ENCODE measurements at places on chromosomes 3 and 15. TPM values are rescaled to one million over a fixed set of nuclear protein-coding genes. Genes with fewer than 3 reads are reported as not detected.

The TMEM40 gene
- total RNA-seq = not detected

The DNAH12 gene
- 0.05 TPM for total RNA-seq

The BDH1 gene
- total RNA-seq = 57.3 TPM

The CEP19 gene
- 2.0 TPM for total RNA-seq

The IQCF5 gene
- not detected for total RNA-seq

The C3orf80 gene
- 0.11 TPM for total RNA-seq

The SLC9C1 gene
- not detected for total RNA-seq

The ADAMTSL3 gene
- total RNA-seq = not detected

The CCDC51 gene
- total RNA-seq = 27.1 TPM

GRCh38 chr3:55965776-55966175 lies 478.7 kb upstream of the WNT5A start:
- DNase-seq = no peak

GRCh38 chr3:129058441-129059200 lies 2.0 kb upstream of the GP9 start:
- no peak for DNase-seq

DNA sequence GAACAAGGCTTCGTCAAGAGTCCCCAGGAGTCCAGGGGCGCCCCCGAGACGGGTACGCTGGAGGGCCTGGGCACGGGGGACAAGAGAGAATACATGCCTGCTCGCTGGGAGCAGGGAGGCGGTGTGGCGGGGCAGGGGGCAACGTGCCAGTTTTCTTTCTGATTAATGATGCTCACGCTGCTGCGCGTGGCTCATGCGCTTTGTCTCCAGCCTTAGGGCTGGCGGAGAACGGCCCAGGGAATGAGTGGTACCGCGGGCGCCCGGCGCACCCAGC lies 408 bp upstream of the ARPP21 start:
- no peak for DNase-seq

- no peak for DNase-seq
Observed at GRCh38 chr3:190519886-190520285, 6.0 kb downstream of the IL1RAP start.

DNA sequence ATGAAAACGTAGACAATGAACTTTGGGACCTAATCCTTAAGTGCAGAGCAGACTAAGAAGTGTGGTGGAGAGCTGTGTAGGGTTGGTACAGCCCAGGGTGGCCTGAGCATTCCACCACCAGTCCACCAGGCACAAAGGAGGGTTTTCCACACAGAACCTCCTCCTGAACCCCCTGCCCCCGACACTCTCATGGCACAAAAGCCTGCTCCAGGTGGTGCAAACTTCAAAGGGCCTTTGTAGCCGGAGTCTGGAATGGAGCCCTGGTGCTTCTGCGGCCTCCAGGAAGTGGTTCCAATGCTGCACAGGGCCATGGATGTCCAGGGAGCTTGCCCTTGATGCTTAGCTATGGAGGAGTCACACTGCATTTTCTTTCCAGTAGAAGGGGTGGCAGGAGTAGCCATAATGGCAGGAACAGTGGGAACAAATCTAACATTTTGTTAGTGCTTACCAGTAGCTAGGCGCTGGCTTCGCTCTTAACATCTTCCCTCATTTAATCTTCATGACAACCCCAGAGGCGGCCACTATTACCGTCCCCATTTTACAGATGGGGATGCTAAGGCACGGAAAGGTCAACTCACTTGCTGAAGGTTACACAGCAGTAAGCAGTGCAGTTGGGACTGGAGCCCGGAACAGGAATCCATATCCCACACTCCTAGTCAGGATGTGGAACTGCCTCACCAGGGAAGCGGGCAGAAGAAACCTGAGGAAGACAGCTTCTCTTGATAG lies 68.6 kb downstream of the LRIG1 start:
- no peak for DNase-seq

- no peak for DNase-seq
Observed at GRCh38 chr3:150074277-150074676, 103.6 kb upstream of the PFN2 start.

GRCh38 chr15:81548365-81549130 lies 174.5 kb upstream of the TMC3 start:
- DNase-seq = no peak

DNA sequence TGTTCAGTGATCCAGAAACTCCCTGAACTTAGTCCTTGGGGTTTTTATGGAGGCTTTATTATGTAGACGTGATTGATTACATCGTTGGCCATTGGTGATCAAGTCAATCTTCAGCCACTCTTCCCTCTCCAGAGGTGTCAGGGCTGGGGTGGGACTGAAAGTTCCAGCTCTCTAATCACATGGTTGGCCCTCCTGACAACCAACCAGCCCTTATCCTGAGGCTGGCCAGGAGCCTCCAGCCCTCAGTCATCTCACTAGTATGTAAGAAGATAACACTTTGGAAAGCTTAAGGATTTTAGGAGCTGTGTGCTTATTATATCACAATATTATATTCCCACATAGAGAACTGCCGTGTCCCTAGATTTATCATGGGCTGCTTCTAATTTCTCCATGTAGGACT lies 142.3 kb downstream of the VPS8 start:
- no peak for DNase-seq

DNA sequence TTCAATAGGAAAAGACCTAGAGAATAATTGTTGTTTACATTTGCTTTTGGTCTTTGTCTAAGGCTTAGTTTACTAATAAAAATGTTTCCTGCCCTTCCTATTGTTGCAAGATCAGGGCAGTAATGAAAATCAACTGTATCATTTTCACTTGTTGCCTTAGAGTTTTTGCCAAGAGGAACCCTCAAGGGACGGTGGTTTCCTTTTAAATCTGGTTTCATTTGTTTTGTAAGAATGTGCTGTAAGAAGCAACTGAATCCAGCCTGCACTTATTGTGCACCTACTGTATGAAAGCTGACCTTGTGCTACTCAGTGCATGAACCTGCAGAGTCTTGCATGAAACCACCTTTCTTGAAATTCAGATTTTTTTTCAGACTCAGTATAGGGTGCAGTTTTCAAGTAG lies 5.3 kb downstream of the IGF1R start:
- no peak for DNase-seq

GRCh38 chr3:10280177-10280529 lies 12.6 kb downstream of the GHRL start:
- no peak for DNase-seq

GRCh38 chr3:185253645-185254410 lies at the start of gene EHHADH:
Gene EHHADH (minus strand): TSS chr3:185254049. CDS start chr3:185254022, 27 bp downstream.
- peak; percentile 57 for DNase-seq

DNA sequence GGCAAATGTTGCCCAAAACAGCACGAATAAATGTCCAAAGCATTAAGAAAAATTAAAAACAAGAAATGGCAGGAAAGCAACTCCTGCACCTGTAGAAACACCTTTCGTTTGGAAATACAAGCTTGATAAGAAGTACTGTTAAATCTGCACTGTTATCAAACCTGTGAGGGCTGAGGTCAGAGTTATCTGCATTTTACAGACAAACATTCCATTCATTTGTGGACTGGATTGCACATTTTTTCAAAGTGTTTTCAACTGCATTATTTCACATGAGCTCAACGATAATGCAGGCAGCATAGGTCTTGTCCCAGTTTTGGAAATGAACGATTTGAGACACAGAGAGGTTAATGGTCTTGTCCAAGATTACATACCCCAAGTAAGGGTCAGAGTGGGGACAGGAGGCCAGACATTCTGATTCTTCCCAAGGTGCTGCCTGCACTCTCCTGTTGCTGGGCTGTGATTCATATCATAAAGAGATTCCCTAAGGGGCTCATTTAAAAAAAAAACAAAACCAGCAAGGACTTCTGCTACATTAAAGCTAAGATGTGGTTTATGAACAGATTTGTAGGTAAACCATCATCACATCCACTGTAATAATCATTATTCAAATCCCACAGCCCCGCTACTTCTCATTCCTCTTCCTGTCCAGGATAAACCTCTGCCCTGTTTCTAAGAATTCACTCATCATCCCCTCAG lies 13.0 kb downstream of the GUCA1C start:
- no peak for DNase-seq

- DNase-seq = no peak
Observed at GRCh38 chr3:15656342-15656741, 54.8 kb downstream of the BTD start.

- DNase-seq = no peak
Observed at GRCh38 chr3:51830836-51831385, 30.5 kb upstream of the IQCF2 start.

DNA sequence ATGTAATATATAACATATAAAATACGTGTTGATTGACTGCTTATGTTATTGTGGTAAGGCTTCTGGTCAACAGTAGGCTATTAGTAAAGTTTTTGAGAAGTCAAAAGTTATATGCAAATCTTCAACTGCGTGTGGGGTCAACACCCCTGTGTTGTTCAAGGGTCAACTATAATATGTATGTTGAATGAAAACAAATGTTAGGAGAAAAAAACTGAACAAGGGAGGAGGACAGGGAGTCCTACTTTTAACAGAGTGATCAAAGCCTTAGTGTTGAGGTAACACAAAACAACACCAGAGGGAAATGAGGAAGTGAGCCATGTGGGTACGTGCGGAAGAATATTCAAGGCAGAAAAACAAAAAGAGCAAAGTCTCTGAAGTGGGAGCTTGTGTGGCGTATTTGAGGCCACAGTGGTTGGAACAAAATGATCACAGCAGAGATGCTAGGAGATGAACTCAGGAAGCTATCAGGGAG lies 62.5 kb downstream of the SFMBT1 start:
- DNase-seq = peak; percentile 75

- no peak for DNase-seq
Observed at GRCh38 chr3:64816355-64816754, 128.6 kb upstream of the ADAMTS9 start.

GRCh38 chr15:98525661-98526001 lies 122.7 kb upstream of the IGF1R start:
- no peak for DNase-seq

- no peak for DNase-seq
Observed at GRCh38 chr3:189638276-189639031, 7.3 kb downstream of the TP63 start.

DNA sequence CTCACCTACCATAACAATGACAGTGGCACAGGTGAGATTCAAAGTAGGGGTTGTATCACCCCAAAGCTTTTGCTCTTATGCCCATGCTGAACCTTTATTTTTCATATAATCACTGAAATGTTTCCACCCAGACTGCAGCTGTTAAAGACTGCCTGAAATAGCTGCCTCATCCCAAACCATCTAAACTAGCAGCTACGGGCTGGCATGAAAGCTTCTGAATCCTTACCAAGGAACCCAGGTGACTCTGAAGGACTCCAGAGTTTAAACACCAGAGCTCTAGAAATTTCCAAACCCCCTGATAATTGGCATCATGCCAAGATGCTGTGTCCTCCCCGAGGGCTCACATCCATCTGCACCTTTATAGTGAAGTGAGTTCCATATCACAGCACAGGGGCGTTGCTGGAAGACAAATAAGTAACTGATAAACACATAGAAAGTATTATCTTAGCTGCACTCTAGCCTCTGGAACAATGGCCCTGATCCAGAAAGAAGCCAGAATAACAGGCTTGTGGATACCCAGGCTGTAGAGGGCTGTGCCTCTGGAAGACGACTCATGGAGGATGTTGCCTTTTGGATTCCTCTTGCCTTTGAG lies 238.9 kb downstream of the CADPS start:
- no peak for DNase-seq

DNA sequence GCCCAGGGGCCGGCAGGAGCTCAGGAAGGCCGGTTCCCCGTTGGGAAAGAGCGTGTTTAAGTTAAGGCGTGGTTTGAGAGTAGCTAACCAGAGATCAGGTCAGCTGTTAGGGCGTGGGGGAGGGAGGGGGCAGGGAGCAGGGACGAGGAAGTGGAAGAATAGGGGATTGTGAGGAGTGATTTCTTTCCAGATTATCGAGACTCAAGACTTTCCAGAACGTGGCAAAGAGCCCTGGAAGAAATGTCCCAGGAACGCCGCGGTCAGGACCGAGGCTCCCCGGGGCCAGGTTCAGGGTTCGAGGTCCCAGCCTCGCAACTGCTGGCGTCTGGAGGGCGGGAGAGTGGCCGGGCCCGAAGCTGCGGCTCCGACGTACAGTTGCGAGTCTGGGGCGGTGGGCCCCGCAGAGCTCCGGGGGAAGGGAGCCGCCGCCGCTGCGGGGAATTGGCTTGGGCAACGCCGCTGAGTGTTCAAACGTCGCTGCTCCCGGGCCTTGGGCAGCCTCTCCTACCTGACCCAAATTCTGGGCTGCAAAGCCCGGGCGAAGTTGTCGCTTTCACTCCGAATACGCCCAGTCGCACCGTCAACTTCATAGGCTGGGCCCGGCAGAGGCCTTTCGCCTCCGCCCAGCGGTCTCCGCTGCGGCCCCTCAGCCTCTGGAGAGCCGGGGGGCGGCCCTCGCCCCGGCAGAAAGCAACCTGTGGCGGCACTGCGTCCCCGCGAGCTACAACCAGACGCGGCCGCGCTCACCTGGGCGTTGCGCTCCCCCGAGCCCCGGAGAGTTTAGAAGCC lies 9.5 kb downstream of the ISL2 start:
- DNase-seq = peak; percentile 30

Measured in activated naive CD4-positive, alpha-beta T cell treated with anti-CD3 and anti-CD28 coated beads, Interleukin-2, amount 50 U/mL, for 72 hours (primary cell).